ENCODE measurements at places on chromosomes 2 and 18.

- no peak for DNase-seq
Measured at GRCh38 chr2:187214306-187214705, 233.7 kb downstream of the CALCRL start.

GRCh38 chr2:196563876-196564275, 75.6 kb upstream of the CCDC150 start:
- no peak for DNase-seq

- DNase-seq = no peak
Measured at GRCh38 chr2:9741110-9741509, 102.2 kb upstream of the TAF1B start.

DNA sequence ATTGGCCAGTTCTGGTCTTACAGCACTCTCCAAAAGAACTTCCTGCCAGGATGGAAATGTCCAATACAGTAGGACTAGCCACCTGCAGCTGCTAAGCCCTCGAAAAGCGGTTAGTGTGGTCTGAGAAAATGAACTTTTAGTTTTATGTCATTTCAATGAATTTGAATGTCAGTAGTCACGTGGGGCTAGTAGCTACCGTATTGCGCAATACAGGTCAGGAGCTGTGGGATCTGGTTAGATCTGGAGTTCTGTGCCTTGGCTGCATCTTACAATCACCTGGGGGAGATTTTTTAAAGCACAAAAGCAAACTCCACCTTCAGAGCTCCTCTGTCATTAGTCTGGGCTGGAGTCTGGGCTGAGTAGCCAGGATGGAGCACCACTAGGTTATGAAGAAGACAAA, 35.9 kb downstream of the C1QL2 start:
- DNase-seq = no peak

GRCh38 chr18:35110554-35111485, 69.6 kb downstream of the MAPRE2 start:
- DNase-seq = no peak

GRCh38 chr2:45582522-45582921, 28.5 kb downstream of the SRBD1 start:
- no peak for DNase-seq

- DNase-seq = no peak
Measured at GRCh38 chr2:100052650-100053049, 89.7 kb downstream of the AFF3 start.

DNA sequence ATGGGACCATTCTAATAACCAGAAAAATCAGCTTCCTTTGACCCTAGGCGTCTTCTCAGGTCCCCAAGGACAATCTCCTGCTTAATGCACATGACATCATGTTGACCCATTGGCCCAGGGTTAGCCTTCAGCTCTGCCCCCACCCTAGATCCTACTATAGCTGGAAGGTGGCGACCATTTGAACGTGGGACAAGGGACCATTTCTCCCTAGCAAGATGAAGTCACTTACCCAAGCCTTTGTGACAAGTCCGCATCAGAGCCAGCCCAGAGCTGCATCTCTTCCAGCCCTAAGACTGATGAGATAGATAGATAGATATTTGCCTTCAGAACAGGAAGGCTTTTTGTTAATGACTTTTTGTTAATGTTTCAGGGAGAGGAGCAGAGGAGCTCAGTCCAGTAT, 28.2 kb upstream of the TAF1B start:
- DNase-seq = no peak

GRCh38 chr2:212052412-212053159, 486.0 kb downstream of the ERBB4 start:
- no peak for DNase-seq

GRCh38 chr2:221286406-221286805, 285.7 kb downstream of the EPHA4 start:
- no peak for DNase-seq

GRCh38 chr18:61274416-61274960, 58.7 kb upstream of the CDH20 start:
- DNase-seq = no peak

- DNase-seq = no peak
Measured at GRCh38 chr18:55097456-55098170, 138.4 kb upstream of the CCDC68 start.

DNA sequence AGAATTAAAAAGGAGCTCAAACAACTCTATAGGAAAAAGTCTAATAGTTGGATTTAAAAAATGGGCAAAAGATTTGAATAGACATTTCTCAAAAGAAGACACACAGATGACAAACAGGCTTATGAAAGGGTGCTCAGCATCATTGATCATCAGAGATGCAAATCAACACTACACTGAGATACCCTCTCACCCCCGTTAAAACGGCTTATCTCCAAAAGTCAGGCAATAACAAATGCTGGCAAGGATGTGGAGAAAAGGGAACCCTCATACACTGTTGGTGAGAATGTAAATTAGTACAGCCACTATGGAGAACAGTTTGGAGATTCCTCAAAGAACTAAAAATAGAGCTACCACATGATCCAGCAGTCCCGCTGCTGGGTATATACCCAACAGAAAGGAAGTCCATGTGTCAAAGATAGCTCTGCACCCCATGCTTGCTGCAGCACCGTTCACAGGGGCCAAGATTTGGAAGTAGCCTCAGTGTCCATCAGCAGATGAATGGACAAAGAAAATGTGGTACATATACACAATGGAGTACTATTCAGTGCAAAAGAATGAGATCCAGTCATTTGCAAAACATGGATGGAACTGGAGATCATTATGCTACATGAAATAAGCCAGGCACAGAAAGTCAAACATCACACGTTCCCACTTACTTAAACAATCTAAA, 46.7 kb upstream of the B3GNT7 start:
- DNase-seq = no peak

GRCh38 chr18:54240629-54241107, 16.2 kb upstream of the MBD2 start:
- DNase-seq = no peak

- DNase-seq = no peak
Measured at GRCh38 chr2:38556006-38556801, 46.5 kb downstream of the HNRNPLL start.

DNA sequence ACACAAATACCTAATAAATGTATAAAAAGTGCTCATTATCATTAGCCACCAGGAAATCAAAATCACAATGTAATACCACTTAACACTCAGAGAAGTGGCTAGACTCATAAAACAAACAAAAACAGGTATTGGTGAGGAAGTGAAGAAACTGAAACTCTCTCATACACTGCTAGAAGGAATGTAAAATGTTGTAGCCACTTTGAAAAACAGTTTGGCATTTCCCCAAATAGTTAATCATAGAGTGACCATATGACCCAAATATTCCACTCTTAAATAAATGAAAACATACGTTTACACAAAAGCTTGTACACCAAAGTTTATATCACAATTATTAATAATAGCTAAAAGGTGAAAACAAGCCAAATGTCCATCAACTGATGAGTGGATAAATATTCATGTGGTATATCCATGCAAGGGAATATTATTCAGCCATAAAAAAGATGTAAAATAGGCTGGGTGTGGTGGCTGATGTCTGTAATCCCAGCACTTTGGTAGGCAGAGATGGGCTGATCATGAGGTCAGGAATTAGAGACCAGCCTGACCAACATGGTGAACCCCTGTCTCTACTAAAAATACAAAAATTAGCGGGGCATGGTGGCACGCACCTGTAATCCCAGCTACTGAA, 86.2 kb upstream of the COL5A2 start:
- DNase-seq = no peak

DNA sequence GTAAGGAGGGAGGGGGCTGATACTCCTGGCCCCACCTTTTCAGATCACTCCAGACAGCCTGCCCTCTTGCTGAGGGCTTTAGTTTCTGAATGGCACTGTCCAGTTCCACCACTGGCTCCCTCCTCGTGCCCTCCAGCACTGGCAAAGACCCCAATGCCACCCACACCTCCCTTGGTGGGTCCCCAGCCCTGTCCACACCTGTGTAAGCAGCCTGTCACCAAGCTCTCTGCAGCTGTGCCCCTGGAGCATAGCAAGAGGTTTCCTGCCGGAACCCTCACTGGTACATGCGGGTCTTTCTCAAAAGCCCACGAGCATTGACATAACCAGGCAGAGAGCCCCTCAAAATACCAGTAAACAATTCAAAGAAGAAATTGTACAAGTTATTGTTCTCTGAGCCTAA, 17.6 kb upstream of the KIF1A start:
- no peak for DNase-seq

DNA sequence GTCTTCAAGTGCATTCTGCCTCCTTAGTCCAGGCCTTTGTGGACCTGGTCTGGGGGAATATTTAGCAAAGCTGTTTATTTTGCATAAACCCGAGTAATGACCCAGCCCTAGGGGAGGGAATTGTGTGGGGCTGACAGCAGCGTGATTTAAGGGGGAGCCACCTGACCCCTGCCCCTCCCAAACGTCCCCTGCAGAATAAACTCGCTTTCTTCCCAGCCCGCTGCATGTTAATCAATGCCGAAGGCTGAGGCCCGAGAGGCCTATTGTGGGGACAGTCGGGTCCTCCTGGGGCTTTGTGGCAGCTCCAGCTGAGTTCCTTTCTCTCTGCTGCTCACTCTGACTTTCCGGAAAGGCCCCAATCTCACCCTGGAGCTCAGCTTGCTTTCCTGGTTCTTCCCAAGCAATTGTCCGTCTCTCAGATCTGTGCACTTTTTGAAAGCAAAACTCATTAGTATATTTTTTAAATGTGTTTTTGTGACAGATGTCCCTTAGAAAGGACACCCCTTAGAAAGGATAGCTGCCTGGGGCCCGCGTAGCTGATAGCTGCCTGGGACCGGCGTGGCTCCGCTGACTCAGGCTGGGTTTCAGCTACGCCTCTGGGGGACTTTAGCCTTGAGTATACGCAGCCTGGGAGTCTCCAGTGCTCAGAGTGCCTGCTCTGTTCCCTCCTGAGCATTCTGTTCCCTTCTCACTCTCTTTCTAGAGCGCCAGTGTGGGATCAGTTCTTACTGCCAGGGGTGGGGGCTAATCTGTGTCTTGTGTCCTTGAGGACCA, 158.3 kb downstream of the GLI2 start:
- no peak for DNase-seq

DNA sequence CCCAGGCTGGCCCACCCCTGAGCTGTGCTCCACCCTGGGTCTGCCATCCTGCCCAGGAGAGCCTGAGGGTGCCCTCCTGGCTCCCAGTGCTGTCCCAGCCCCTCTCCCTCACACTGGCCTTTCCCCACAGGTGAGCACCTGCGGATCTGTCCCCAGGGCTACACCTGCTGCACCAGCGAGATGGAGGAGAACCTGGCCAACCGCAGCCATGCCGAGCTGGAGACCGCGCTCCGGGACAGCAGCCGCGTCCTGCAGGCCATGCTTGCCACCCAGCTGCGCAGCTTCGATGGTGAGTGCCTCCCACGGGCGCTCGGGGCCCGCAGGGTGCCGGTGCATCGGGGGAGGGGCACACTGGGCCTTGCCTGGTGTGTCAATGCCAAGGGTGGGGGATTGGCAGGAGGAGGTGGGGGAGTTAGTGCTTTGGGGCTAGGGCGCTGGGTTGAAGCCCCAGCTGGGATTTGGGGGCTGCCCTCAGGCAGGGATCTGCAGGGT, 23.5 kb downstream of the GPC1 start:
- no peak for DNase-seq

- DNase-seq = no peak
Measured at GRCh38 chr2:71778936-71779773, 325.8 kb downstream of the DYSF start.

DNA sequence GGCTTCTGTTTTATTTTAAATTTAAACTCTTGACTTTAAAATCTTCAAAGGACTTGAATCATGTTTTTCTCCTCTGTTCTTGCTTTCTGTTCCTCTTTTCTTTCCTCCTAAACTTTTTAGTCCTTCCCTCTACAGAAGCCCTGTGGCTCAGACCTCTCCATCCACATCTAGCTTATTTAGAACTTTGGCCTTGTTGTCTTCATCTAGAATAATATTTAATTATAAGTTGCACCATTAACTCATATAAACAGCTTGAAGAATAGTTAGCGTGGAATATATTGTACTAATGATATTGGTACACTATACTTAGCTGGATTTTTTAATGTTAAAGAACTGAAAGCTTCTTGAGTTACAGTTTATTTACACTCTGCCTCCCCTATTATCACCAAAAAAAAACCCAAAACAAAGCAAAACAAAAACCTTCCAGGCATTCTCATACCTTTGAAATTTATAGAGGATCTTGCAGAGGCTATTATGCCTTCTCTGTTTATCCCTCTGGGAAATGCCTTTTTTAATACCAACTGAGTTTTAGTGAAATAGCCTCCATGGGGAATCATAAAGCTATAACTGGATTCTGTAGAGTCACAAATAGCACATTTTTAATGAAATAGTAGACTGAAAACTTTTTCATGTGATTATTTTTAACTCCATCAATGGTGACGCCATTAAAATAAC, 9.2 kb upstream of the CCDC141 start:
- DNase-seq = no peak

DNA sequence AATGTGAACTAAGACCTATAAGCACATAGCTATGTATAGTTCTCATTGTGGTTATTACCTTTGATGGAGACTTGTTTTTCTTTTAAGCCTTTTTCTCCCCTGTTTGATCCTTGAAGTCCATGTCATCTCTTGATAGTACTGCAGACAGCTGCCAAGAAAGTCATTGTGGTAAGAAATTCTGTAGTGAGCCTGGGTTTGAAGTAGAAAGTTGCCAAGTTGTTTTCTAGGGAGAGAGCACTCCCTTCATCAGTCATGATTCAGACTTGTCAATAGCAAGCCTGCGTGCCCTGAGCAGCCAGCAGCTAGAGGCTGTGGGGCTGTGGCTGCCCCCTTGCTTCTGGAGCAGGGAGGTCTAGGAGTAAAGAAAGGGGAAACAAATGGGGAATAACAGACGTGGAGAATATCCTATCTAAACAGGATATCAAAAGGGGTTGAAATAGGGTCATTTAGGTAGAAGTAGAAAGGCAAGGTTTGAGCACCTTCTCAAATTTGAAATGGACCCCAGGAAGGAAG, 8.4 kb downstream of the SP5 start:
- no peak for DNase-seq

- DNase-seq = no peak
Measured at GRCh38 chr2:201273330-201273983, 13.1 kb downstream of the CASP8 start.

GRCh38 chr2:192190474-192190873, 4.3 kb downstream of the TMEFF2 start:
- no peak for DNase-seq

DNA sequence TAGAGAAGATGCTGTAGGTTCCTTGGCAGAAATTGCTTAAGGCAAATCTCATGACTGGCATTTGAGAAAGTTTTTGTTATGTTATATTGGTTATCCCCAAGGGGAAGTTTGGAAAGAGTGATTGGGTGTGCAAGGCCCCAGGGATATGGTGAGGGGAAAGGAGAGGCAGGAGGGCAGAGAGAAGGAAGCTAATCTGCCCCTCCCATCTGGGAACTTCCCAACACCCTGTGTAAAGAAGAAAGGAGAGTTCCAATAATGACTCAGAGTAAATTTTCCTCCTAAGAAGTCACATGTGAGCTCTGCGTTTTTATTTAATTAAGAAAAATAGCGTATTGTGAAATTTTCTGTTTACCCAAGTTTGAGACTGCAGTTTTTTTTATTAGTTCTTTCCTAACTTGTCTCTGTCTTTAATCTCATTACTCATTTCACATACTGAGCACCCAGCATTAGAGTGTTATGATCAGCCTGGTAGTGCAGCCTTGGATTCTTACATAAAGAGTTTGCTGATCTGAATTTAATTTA, 3.1 kb upstream of the KYNU start:
- DNase-seq = no peak

GRCh38 chr2:186130748-186131641, 355.1 kb upstream of the ZC3H15 start:
- no peak for DNase-seq
